ENCODE measurements at places on chromosomes 7 and 10. TPM values are rescaled to one million over a fixed set of nuclear protein-coding genes. Genes with fewer than 3 reads are reported as not detected.

Gene SSC4D
- polyA plus RNA-seq = 2.1 TPM

Gene HOXA6
- not detected for polyA plus RNA-seq

Gene SPAM1
- not detected for polyA plus RNA-seq

Gene OPN1SW
- polyA plus RNA-seq = not detected

Gene NAPEPLD
- polyA plus RNA-seq = 4.1 TPM

Gene CUL1
- polyA plus RNA-seq = 36.1 TPM

Gene CXCL12
- 104 TPM for polyA plus RNA-seq

Gene CTAGE4
- 0.41 TPM for polyA plus RNA-seq

Gene GRM8
- polyA plus RNA-seq = 0.09 TPM

Gene PHKG1
- polyA plus RNA-seq = 24.5 TPM

Gene PCLO
- 1.9 TPM for polyA plus RNA-seq

Gene GJD4
- not detected for polyA plus RNA-seq

Gene ZPBP
- not detected for polyA plus RNA-seq

Gene HIP1
- 5.6 TPM for polyA plus RNA-seq

Gene RFC2
- polyA plus RNA-seq = 9.4 TPM

Gene CCDC146
- 6.0 TPM for polyA plus RNA-seq

Gene NPSR1
- not detected for polyA plus RNA-seq

Gene SLC26A5
- 0.07 TPM for polyA plus RNA-seq

Gene CRPPA
- polyA plus RNA-seq = 2.3 TPM

Gene PLA2G12B
- 16.6 TPM for polyA plus RNA-seq

Gene GUSB
- 21.5 TPM for polyA plus RNA-seq

Gene MOGAT3
- polyA plus RNA-seq = not detected

Gene KLLN
- 0.29 TPM for polyA plus RNA-seq

Gene KIAA1549
- polyA plus RNA-seq = 0.52 TPM

Gene COPG2
- polyA plus RNA-seq = 9.4 TPM

Gene PALD1
- 2.8 TPM for polyA plus RNA-seq

Gene CREM
- 41.0 TPM for polyA plus RNA-seq
